ENCODE measurements at places on chromosomes 5 and 9.
A peak's percentile ranks its signal among the peaks of the same experiment; 100 is the strongest.

GRCh38 chr9:22054076-22054475 is 45.0 kb upstream of the CDKN2B start:
- peak; percentile 93 for DNase-seq

GRCh38 chr9:105883847-105884246 is 189.5 kb downstream of the TMEM38B start:
- DNase-seq: no peak

DNA sequence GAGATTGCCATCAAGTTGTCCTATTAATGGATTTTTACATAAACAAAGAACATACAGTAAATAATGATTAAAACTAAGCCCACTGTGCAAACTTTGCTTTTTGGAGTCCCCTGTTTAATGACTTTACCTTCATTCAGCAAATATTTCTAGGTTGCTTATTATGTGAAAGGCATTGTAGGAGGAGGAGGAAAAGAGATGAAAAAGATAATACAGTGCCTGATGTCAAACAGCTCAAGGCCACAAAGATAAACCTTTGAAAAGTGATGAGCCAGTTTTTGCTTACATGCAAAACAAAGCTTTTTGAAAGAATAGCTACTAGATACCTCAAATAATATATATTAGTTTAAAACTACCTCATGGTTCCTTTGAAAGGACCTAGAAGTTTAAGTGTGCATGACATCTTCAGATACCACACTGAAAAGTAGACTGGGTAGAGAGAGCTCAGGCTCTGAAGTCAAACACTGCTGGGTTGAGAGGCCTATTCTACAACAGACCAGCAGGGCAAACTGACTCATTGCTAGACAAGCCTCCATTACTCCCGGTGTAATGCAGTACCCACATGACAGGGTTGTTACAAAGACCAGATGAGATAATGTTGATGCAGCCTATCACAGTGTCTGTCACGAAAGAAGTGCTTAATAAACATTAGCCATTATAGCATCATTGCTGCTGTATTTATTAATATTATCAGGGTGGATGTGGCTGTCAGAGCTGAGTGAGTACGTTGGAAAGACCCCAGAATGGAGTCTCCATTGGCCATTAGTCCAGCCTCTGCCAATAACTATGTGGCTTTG is 11.8 kb downstream of the DEPDC1B start:
- DNase-seq: peak; percentile 80

DNA sequence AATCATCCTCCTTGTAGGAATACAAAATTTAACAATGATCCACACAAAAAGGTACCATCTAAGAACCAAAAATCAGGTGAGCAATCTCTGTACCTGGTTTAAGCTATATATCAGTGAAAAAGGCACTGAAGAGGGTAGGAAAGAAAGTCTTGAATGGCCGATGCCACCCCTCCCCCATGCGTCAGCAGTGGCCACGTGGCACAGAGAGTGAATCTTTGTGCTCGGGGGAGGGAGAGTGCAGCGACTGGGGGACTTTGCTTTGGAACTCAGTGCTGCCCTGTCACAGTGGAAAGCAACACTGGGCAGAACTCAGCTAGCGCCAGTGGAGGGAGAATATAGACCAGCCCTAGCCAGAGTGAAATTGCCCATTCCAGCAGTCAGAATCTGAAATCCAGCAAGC is 28.3 kb upstream of the PDE4D start:
- DNase-seq: no peak

DNA sequence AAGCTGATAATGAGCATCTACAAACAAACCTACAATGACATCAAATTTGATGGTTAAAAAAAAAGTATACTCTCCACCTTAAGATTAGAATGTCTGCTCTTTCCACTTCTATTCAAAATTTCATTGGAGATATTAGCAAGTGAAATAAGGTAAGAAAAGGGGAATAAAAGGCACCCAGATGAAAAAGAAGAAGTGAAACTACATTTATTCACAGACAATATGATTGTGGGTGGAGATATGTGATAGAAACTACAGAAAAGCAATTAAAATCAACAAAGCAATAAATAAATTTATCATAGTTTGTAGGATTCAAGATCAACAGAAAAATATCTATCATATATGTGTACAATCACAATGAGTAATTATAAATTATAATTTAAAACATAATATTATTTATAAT is 395.1 kb upstream of the CCNH start:
- DNase-seq: no peak

DNA sequence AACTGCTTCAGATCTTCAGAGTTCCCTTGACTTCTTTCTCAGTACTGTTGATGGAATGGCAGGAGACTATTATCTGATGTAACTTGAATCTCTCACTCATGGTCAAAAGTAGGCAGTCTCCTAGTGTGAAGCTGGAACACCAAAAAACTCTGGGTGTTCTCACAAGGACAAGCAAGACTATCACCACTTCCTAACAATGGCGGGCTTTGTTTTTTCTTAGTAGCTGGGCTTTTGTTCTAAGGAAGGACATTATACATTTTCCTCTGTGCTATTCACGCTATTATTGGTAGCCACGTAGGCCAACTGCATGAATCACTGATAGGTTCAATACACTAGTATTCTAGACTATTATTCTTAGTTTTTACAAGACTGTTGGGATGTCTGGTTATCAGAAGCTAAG is 67.7 kb upstream of the ATG10 start:
- no peak for DNase-seq

DNA sequence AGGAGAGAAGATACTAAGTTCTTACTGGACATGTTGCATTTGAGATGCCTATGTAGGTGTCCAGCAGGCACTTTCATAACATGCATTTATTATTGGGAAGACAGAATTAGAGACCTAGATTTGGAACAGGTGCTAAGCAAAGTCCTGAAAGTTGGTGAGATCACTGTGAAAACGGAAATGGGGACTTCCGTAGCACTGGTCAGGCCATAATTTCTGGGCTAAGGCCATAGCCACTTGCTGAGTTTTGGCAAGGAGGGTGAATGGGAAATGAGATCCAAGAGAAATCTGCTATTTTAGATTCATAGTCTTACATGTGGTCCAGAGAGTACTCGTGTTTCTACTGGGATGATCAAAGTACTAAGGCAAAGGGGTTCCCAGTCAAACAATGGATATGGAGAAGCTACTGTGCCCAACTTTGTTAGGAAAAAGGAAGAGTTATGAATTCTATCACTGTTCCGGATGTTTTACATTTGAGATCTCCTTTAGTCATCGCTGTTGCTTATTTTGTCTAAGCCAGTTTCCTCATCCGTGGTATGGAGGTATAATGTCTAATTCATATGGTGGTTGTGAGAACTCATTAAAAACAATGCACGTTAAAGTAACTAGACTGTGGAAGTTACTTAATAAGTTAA is 33.4 kb downstream of the TEK start:
- DNase-seq: no peak

- DNase-seq: no peak
Observed at GRCh38 chr5:176743136-176743861, 67.1 kb upstream of the UNC5A start.

DNA sequence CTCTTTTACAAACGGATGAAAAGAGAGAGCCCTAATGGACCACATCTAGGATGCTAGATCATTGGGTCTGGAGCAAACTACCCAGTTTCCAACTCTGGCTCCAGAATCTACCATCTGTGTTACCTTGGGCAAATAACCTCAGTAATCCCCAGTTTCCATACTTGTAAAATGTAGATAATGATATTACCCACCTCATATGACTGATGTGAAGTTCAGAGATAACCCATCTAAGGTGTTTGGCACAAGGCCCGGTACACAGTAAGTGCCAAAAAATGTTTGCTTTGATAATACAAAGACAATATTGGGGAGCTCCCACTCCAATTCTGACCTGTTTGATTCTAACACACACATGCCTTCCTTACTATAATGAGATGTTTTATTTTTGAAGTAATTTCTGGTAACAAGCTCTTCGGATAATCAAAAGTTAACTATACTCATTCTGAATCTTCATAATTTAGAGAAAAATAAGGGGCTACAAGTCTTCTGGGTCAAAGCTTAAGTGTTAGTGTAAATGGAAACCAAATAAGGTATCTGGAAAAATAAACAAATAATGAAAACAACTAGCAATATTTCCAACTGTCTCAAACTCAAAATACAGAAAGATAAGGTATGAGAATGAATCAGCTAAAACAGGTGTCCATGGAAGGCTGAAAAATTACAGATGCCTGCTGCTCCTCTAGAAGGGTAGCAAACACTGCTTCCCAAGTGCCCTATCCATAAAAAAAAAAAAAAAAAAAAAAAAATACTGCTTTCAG is 30.4 kb downstream of the ELL2 start:
- no peak for DNase-seq

DNA sequence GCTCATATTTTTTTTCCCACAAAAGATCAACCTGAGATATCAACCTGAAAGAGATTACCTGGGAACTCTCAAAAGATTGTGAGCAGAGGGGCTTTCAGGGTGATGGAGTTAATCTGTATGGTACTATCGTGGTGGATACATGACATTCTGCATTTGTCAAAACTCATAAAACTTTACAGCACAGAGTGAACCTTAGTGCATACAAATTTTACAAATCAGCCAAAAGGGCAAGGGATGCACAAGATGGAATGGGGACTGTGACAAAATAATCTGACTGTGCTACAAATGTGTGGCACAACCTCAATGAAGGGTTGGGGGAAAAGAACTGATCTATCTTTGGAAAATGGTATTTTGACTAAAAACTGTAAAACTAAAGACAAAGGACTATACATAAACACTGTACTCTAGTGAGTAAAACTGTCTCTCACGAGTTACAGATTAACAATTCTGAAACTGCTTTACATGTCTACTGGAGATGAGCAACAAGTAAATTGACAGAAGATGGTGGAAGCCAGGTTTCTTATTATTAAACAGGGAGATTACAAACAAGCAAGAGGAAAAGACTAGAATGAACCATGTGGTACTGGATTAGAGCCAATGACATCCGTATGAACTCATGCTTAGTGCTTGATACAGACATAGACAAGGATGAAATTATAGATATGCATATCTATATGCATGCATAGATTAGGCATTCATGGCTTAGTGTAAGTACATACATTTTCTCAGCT is 24.8 kb upstream of the RLN1 start:
- peak; percentile 54 for DNase-seq

Data from iris pigment epithelial cell (primary cell).